ENCODE measurements at places on chromosomes 2 and 18. TPM values are rescaled to one million over a fixed set of nuclear protein-coding genes. Genes with fewer than 3 reads are reported as not detected.
A peak's percentile ranks its signal among the peaks of the same experiment; 100 is the strongest.

- no peak for DNase-seq
- no peak overlapping the region for H3K4me3 ChIP-seq
- no peaks in the 10 kb centered on the region for H3K36me3 ChIP-seq
Measured at GRCh38 chr2:184554736-184555135, 43.6 kb upstream of the ZNF804A start.

- no peak for DNase-seq
- H3K4me1 ChIP-seq: no peaks in the 10 kb centered on the region
- peaks cover 6% of the 10 kb centered on the region for H3K27me3 ChIP-seq
Measured at GRCh38 chr2:136019306-136019705, 33.9 kb upstream of the DARS1 start.

- no peaks in the 10 kb centered on the region for H3K4me1 ChIP-seq
- no peak overlapping the region for H3K27ac ChIP-seq
- no peaks in the 10 kb centered on the region for H3K36me3 ChIP-seq
- H3K27me3 ChIP-seq: no peaks in the 10 kb centered on the region
- DNase-seq: no peak
Measured at GRCh38 chr2:14428056-14428455, 204.5 kb upstream of the LRATD1 start.

GRCh38 chr2:146734042-146734820 is 1110.6 kb upstream of the ACVR2A start:
- no peaks in the 10 kb centered on the region for H3K36me3 ChIP-seq
- peak; percentile 2 for DNase-seq
- H3K27ac ChIP-seq: no peak overlapping the region
- no peaks in the 10 kb centered on the region for H3K4me1 ChIP-seq

DNA sequence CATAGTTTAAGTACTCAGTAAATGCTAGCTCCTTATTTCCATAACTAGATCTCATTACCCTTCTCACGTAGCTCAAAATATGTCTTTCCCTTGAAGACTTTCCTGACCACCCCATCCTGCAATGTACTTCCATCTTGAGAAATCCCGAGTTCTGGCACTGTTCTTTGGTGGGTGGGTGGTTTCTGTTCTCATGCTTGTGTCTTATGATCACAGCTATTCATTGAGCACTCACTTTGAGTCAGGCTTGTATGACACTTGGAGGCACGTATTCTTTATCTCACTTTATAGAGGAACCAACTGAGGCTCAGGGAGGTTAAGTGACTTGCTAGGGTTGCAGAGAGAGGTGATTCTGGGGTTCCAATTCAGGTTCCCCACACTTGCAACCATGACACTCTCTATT is 9.0 kb upstream of the CLIP4 start:
- H3K4me1 ChIP-seq: peaks cover 25% of the 10 kb centered on the region
- no peak for DNase-seq
- peak overlapping the region; percentile 70 for H3K27ac ChIP-seq
- no peaks in the 10 kb centered on the region for H3K36me3 ChIP-seq
- no peak overlapping the region for H3K4me3 ChIP-seq

Gene TEKT4
- total RNA-seq: 0.26 TPM

- peaks cover 3% of the 10 kb centered on the region for H3K4me1 ChIP-seq
- no peak overlapping the region for H3K27ac ChIP-seq
- peaks cover 3% of the 10 kb centered on the region for H3K36me3 ChIP-seq
- H3K4me3 ChIP-seq: no peak overlapping the region
- DNase-seq: no peak
Measured at GRCh38 chr2:32633040-32633439, 5.2 kb downstream of the TTC27 start.

DNA sequence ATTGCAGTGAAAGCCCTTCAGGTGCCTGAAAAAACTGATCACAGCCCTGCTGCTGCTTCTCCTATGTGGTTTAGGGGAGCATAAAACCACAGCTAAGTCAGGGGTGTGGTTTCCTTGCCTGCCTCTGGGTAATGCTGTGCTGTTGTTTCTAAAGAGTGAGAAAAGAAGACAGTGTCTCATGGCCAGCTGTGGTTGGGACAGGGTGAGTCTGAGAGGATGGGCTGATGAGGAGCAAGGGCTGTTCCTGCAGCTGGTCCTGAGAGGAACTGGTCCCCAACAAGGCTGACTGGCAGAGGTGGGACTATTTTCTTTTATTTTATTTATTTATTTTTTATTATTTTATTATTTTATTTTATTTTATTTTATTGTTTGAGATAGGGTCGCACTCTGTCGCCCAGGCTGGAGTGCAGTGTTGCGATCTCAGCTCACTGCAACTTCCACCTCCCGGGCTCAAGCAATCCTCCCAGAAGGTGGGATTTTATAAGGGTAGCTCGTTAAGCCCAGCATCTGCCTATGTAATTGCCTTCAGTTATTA is 236.7 kb downstream of the FHOD3 start:
- DNase-seq: no peak
- no peaks in the 10 kb centered on the region for H3K36me3 ChIP-seq
- H3K4me1 ChIP-seq: no peaks in the 10 kb centered on the region
- no peak overlapping the region for H3K27ac ChIP-seq

Gene SIGLEC15
- 0.23 TPM for total RNA-seq

Data from Panc1 (cell line).